ENCODE measurements at places on chromosomes 1 and 21. TPM values are rescaled to one million over a fixed set of nuclear protein-coding genes. Genes with fewer than 3 reads are reported as not detected.

DNA sequence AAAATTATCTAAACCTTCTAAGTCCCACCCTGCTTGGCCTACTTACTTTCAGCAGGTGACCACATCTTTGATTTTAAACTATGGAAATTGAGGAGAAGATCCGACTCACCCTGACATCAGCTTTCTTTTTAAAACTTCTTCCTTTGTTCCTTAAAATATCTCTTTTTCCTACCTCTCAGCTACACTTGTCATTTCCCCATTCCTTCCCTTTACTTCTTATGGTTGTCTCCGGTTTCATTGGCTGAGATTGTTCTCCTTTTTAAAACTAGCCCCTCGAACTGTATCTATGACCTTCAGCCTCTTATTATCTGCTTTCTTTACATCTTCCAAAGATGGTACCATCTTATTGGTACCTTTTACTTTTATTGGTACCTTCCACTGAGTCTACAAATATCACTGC lies 87.8 kb upstream of the NRIP1 start:
- DNase-seq: no peak

GRCh38 chr1:26285366-26286063 lies 5.6 kb downstream of the SH3BGRL3 start:
- peak; percentile 62 for DNase-seq

DNA sequence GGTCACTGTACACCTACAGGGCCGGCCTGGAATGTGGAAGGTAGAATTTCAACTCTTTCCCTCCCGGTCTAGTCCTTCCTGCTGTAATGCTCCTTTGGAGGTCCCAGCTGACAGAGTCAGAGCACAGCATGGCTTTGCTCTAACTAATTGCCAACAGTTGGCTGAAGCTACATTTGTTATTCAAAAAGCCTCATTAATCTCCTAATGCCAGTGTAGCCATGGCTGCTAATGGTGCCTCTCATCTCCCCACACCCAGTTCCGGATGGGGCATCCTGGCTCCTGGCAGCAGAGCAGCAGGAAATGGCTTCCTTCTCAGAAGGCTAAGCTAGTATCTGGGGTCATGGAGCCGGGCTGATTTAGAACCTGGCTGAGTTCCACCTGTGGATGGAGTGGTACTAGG lies 18.7 kb upstream of the CAMK1G start:
- DNase-seq: no peak

DNA sequence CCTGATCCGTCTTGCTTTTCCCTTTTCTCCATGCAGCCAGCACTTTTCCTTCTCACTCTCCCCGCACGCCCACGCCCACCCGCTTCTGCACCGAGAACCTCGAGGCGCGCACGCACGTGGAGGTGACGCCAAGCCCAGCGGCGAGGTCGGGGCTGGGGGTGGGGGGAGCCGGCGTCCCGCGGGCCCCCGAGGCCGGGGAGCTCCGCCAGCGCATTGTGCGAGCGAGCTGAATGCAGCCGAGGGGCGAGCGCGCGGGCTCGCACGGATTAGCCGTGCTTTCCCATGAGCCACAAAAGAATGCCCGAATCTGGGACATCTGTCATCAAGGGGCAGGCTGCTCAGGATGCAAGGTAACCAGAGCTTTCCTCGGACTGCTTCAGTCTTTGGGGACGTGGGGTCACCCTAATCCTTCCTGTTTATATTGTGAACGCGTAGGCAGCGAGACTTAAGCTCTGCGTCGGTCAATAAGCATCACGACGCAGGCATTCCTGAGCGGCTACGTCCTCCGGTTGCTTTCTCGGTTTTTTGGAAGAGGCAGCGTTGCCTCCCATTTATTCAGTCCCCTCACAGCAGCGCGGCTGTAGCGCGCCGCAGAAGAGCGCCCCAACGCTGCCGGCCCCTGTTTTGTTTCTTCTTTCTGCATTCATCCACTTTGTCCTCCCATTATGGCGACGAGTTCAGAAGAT lies 67.3 kb upstream of the AKT3 start:
- DNase-seq: peak; percentile 93

DNA sequence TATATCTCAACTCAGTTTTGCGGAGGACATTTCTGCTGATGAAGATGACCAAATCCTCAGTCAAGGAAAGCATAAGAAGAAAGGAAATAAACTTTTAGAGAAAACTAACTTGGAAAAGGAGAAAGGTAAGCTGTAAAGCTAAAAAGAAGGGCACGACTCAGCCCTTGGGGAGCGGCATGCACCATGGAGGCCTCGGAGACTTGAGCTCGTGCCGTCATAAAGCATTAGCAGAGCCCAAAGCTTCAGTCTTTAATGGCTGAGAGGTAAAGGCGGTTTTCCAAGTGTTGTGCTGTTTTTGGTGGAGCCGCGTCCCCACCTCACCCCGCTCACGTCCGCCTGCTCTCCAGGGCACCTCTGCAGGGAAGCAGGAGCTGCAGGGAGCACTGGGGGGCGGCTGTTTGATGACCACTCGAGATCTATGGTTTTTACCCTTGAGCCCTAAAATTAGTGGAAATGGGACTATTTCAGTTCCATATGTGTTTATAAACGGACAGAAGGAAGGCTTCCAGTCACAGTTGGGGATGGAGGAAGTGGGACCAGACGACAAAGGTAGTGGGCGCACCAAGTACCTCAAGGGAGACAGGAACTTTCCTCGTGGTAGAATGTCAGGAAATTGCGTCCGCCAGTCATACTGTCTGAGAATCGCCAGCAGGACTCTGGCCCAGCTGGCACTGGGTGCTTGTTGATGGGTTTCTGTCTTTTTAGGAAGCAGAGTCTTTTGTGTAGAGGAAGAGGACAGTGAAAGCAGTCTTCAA lies 27.6 kb downstream of the RRP1B start:
- DNase-seq: no peak

DNA sequence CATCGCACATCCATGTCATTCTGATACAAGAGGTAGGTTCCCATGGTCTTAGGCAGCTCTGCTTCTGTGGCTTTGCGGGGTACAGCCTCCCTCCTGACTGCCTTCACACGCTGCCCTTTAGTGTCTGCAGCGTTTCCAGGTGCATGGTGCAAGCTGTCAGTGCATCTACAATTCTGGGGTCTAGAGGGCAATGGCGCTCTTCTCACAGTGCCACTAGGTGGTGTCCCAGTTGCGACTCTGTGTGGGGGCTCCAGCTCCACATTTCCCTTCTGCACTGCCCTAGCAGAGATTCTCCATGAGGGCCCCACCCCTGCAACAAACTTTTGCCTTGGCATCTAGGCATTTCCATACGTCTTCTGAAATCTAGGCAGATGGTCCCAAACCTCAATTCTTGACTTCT lies 138.2 kb upstream of the BRINP3 start:
- DNase-seq: peak; percentile 26

DNA sequence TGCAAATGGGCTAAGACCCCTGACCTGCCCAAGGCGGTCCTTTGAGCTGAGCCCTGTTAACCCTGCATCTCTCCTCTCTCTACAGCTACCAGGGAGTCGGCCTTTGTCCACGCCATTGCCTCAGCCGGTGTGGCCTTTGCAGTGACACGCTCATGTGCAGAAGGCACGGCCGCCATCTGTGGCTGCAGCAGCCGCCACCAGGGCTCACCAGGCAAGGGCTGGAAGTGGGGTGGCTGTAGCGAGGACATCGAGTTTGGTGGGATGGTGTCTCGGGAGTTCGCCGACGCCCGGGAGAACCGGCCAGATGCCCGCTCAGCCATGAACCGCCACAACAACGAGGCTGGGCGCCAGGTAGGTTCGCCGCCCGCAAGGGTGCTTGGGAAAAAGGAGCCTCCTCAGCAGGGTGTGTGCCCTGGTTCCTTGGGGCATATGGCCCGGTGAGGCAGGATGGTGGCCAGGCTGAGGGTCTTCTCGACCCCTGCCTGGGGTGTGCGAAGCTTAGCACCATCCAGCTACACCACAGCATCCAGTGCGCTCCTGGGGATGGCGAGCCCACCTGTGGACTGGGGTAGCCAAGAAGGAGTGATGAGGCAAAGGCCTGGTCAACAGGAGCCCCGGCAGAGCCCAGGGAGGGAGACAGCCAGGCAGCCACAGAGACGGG lies 31.8 kb upstream of the ARF1 start:
- no peak for DNase-seq

DNA sequence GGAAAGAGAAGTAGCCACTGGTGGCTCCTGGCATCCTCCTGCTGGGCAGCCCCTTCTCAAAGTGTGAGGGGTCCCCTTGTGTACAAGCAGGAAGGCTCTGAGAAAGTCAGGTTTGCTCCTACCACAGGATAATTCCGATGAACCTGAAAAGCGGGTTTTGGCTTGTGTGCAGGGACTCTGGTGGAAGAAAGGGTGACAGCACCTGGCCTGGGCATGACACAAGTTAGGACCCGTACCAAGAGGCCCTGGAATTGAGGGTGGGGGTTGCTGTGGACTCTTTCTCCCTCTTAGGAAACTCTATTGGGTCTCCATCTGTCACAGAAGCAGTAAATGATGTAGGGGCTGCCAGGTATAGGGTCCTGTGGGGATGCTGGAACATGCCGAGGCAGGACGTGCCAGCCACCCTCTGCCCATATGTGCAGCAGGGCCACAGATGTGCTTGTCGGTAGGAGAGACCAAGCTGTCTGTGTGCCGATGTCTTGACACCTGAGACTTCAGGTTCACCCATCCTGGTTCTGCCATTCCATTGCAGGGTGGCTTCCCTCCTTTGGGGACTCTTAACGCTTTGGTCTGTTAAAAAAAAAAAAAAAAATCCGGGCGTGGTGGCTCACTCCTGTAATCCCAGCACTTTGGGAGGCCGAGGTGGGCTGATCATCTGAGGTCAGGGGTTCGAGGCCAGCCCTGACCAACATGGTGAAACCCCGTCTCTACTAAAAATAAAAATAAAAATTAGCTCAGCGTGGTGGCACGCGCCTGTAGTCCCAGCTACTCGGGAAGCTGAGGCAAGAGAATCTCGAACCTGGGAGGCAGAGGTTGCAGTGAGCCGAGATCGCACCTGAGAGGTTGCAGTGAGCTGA lies 9.8 kb downstream of the C1orf35 start:
- DNase-seq: peak; percentile 53

- no peak for DNase-seq
Measured at GRCh38 chr1:5504364-5504740, 487.9 kb downstream of the NPHP4 start.

DNA sequence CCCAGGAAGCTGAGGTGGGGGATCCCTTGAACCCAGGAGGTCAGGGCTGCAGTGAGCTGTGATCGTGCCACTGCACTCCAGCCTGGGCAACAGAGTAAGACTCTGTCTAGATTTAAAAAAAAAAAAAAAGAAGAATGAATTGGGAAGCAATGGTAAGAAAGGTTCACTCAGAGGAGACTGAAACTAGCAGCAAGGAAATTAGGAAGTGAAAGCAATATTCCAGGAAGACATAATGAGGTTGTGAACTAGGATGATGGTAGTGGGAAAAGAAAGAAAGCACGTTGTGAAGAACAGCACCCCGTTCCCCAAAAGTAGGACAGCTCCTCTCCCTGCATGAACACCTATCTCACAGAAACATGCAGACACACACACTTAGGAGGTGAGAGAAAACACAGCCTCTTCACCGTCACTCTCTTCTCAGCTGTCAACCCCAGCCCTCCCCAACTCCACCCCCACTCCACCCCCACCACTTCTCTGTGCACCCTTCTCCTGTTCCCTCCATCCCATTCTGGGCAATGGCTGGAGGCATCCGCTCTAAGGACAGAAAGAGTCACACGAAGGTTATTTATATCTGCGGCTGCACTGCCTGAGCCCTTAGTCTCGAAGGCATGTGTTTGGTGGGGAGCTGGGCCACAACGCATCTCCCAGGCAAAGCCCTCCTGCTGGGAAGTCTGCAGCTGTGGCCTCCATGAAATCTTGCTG lies 101.8 kb upstream of the LPGAT1 start:
- no peak for DNase-seq

- DNase-seq: peak; percentile 5
Measured at GRCh38 chr1:10634428-10635084, 159.8 kb downstream of the PEX14 start.

- peak; percentile 29 for DNase-seq
Measured at GRCh38 chr1:198788561-198789064, 149.8 kb downstream of the PTPRC start.

GRCh38 chr1:203592730-203593129 lies 33.9 kb upstream of the ATP2B4 start:
- DNase-seq: no peak

DNA sequence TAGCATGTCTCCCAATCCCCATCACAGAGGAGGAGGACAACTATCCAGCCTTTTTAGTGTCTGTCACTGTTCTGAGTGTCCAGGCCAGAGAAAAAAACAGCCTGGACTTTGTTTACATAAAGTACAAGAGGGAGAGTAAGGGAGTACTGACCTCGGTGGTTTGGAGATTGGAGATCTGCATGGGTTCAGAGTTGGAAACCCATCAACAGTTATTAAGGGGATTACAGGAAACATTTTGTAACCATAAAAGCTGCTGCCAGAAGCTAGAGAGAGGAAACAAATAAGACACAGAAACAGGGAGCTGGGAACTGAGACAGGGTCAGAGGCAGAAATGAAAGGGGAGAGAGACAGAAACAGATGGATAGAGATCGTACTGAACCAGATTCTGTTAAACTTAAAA lies 131.5 kb upstream of the CTTNBP2NL start:
- no peak for DNase-seq

DNA sequence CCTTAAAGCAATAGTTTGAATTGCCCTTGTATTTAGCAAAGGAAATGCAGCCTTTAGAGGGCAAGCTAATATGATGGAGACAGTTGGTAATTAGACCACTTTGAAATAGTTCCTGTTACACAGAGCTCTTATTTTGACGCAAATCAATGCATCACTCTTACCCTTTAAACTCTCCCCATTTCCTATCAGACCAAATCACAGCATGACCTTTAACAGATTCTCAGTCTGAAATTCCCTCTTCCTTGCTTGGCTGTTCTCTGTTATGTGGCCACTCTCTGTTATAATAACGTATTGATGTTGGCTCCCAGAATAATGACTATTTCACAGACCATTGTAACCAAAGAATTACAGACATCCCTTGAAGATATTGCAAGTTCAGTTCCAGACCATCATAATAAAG lies 66.9 kb upstream of the NGF start:
- DNase-seq: no peak

- no peak for DNase-seq
Measured at GRCh38 chr1:232499188-232499587, 130.7 kb downstream of the SIPA1L2 start.

GRCh38 chr1:49416758-49417157 lies 607.0 kb downstream of the AGBL4 start:
- peak; percentile 73 for DNase-seq

- peak; percentile 88 for DNase-seq
Measured at GRCh38 chr1:213464786-213465460, 413.9 kb downstream of the RPS6KC1 start.

The RCOR3 gene
- 12.7 TPM for total RNA-seq

The CD34 gene
- total RNA-seq: not detected

The TCHH gene
- total RNA-seq: not detected

The FCAMR gene
- total RNA-seq: not detected

The SAMD13 gene
- total RNA-seq: 1.1 TPM

The LCE2A gene
- total RNA-seq: not detected

The SHISAL2A gene
- not detected for total RNA-seq

The BARHL2 gene
- not detected for total RNA-seq

The AADACL4 gene
- not detected for total RNA-seq

The TMEM53 gene
- 9.3 TPM for total RNA-seq

The TMEM61 gene
- total RNA-seq: 0.95 TPM

The GLUL gene
- total RNA-seq: 131 TPM

The PGD gene
- total RNA-seq: 162 TPM

The EXO1 gene
- 53.6 TPM for total RNA-seq

All from PC-3 (cell line).